ENCODE measurements at places on chromosomes 7 and 10.

DNA sequence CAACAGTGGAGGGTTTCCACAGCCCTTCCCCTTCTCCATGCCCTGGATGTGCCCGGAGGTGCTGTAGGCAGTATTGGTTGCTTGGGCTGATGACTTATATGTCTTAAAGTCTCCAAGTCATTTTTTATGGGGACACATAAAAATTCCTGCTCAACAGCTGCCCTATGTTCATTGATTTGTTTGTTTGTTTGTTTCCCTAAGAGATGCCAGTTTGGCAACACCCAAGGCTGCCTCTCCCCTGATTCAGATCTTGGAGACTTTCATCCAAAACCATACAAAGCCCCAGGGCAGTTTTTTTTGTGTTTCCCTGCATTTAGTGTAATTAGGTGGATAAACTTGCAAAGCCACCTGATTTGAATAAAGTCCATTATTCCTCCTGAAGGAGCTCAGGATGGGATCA, 115.3 kb downstream of the PLPP4 start:
- DNase-seq: no peak

- DNase-seq: no peak
These were observed 3.0 kb upstream of the SKIDA1 start for GRCh38 chr10:21528236-21529031.

GRCh38 chr7:104859754-104860426, 154.1 kb upstream of the KMT2E start:
- DNase-seq: no peak

DNA sequence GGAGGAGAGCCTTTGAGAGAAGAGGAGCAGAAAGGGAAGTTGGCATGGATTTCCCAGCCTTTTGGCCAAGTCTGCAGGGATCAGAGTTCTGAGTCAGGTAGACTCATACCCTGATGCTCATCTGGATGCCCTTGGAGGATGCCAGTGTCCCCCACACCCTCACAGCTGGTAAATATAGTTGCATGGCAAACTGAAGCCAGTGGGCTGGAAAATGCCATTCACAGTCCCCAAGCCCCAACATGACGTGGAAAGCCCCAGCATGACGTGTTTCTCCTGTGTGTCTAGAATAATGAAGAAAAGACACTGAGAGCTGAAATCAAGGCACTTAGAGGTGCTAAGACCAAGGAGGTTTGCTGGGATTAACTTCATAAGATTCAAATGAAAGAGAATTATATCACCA, 24.8 kb upstream of the APBB1IP start:
- DNase-seq: no peak

DNA sequence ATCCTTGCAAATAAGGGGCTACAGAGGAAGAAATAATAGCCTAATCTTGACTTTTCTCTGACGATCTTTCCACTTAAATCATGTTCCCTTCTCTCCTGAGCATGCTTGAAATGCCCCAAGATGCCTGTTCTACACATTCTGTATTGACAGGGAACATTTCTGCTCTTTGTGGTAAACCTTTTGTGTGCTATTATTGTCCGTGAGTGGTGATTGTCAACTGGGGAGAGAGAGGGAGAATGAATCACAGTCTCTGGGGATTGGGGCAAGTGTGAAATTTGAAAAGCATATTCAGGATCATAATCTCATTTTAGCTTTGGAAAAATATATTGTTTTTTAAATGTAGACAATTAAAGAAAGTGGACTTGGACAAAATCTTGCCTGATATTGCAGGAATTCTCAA, 20.6 kb downstream of the UBTD1 start:
- no peak for DNase-seq

All from activated CD4-positive, alpha-beta T cell treated with anti-CD3 and anti-CD28 coated beads for 24 hours (primary cell).